ELR (cell line): ENCODE measurements at places on chromosomes 11 and 22.

- no peak for DNase-seq
These were observed 1.3 kb downstream of the MPPED1 start for GRCh38 chr22:43412808-43413795.

GRCh38 chr22:28188178-28188879 is 269.3 kb upstream of the PITPNB start:
- DNase-seq: no peak

DNA sequence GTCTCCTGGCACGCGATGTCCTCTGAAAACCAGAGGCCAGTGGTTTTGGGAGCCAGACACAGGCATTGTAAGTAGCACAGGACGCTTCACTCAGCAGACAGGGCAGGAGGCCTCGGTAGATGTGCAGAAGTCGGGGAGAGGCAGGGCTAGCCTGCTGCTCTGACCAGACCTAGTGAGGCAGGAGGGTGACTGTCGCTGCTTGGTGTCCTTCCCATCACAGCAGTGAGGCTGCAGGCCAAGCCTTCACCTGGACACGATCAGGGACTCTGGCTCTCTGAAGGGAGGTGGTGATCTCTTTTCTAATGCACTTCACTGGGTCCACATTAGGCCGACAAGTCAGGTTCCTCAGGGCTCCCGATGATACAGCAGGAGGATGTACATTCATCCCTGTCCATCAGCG is 583.7 kb downstream of the NTM start:
- no peak for DNase-seq

DNA sequence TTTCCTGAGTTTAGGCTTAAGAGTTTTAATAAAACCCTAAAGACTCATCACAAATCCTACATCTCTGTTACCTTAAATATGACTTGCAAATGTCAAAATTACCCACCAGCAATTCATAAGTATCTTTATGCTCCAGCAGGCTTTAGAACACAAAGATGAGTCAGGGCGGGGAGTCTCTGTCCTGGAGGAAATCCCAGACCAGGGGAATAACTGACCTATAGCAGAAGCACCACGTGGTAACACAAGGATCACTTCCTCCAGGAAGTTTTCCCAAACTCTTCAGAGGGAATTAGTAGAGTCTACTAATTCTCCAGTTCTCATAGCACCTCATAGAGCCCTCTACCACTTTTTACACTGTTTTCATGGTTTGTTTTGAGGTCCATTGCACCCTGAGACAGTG is 217.0 kb downstream of the NAV2 start:
- DNase-seq: peak; percentile 57

DNA sequence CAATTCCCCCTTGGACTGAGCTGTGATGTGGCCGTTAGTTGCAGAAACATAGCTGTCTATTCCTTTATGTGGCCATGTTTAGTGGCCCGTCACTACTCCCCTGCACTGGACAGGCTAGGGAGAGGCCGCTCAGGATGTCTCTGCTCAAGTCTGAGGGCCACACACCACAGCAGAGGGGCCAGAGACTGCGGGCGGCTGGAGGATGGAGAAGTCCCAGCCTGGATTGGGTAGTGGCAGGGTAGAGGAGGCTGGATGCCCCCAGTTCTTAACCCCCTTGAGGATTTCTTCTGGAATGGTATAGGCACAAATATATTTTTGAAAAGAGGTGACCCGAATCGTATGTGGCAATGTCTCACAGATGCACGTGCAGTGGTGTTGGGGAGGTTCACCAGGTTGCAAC is 116.4 kb upstream of the B3GAT1 start:
- no peak for DNase-seq

DNA sequence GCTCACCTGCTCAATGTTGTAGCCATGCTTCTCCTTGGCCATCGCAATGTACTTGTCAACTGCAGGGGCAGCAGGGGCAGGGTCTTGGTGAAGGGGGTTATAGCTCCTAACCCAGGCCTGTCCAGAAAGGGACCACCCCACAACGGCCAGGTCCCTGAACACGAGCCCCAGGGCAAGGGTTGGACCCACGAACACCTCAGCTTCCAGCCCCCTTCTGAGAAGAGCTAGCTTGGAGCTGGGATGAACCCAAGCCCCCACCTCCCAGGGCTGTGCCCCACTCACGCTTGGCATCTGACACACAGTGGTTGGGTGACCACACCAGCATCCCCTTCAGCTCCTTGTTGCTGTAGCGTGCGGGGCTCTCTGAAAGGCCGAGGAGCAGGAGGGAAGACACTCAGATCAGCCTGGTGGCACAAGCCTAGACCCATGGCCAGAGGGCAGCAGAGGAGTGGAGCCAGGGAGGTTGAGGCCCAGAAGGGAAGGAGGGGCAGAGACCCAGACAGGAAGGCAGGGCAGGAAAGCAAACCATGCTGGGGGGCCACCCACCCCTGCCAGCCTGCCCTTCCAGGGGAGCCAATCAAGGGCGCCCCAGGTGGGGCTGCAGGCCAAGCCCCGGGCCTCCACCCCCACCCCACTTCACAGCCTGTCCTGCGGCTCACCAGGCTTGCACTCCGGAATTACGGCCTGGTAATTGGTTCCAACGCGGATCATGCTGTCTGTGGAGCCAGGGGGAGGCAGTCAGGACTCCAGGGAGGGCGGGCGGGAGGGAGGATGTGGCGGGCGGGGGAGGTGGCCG is 1.9 kb downstream of the RCOR2 start:
- no peak for DNase-seq

DNA sequence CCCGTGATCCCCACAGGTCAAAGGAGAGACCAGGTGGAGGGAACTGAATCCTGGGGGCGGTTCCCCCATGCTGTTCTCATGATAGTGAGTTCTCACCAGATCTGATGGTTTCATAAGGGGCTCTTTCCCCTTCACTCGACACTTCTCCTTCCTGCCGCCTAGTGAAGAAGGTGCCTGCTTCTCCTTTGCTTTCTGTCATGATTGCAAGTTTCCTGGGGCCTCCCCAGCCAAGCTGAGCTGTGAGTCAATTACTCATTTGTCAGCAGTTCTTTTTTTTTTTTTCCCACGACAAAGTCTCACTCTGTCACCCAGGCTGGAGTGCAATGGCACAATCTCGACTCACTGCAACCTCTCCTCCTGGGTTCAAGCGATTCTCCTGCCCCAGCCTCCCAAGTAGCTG is 1530.4 kb downstream of the BRD1 start:
- DNase-seq: no peak

GRCh38 chr11:108803776-108804175 is 138.9 kb downstream of the DDX10 start:
- DNase-seq: no peak

GRCh38 chr11:64153812-64154211 is 12.1 kb downstream of the MACROD1 start:
- no peak for DNase-seq

DNA sequence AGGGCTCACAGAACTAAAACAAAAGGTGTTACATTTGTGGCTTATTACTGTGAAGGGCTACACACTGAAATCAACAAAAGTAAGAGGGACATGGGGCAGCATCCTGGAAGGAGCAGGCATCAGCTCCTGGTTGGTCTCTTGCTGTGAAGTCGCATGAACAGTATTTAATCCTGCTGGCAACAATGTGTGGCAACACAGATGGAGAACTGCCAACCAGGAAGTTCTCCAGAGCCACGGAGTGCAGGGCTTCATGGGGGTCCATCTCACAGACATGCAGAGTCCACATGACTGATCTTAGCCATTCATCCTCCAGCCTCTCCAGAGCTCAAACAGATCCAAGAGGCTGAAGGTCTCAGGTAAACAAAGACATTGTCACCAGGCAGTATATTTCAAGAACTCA is 32.8 kb upstream of the FGF3 start:
- DNase-seq: no peak

DNA sequence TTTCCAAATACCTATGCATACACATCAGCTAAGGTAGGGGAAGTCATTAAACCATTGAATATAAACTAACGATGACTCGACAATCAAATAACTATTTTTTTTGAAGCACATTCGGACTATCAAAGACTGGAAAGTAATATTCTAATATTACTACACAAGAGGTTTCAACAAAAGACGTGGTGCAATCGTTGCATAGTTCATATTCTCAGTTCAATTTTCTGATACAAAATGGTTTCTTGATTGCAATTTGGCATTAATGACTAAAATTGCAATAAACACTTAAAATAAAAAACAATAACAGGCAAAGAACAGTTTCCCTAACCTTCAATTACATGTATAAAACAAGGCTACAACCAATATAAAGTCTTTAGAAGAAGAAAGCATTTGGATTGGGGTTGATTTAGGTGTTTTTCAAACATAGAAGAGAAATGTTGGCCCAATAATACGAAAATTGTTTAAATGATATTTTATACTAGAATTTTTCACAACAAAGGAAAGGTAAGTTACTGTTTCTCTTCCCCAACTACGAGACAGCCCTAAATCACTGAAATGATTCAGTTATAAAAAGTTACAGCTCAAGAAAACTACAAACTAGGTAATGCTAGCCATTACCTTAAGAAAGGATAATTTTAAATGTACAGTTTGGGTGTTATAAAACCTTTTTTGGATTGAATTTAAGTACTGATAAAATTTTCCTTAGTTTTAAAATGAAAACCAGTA is 17.6 kb downstream of the BLID start:
- peak; percentile 41 for DNase-seq

GRCh38 chr11:7639643-7640025 is 33.7 kb downstream of the CYB5R2 start:
- no peak for DNase-seq

DNA sequence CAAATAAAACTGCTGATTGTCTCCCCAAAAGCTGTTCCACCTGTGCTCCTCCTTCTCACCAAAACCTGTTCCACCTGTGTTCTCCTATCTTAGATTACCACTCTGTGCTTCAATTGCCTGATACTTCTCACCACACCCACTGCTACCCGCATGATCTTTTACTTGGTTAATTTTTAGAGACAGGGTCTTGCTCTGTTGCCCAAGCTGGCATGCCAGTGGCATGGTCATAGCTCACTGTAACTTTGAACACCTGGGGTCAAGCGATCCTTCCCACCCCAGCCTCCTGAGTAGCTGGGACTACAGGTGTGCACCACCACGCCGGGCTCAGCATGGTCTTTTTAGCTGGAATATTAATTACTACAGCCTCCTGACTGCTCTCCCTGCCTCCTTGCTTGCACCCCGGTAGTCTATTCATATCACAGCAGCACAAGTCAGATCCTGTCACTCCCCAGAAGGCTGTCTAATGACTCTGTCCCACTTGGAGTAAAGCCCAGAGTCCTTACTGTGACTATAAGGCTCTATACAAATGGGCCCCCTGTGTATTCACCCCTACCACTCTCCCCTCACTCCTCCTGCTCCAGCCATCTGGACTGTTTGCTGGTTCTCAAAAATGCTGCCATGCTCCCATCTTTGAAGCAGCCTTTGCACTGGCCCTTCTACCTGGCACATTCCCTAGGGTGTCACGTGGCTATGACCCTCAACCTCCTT is 3.5 kb downstream of the C11orf91 start:
- DNase-seq: no peak

DNA sequence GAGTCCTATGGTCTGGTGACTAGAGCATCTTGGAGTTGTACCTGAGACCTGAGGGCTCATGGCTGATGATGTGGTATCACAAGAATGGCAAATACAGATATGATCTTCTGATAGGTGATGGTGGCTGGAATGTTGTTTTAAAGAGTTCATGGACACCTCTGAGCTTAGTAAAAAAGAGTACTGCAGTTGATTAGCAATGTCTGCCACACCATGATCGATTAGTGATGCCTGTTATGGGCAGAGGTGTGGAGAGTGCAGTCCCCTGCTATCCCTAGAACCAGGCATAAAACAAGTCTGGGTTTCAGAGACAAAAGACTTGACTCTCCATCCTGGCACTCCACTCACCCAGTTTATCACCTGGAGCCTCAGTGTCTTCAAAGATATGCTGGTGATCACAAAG is 1.4 kb upstream of the BATF2 start:
- DNase-seq: no peak

DNA sequence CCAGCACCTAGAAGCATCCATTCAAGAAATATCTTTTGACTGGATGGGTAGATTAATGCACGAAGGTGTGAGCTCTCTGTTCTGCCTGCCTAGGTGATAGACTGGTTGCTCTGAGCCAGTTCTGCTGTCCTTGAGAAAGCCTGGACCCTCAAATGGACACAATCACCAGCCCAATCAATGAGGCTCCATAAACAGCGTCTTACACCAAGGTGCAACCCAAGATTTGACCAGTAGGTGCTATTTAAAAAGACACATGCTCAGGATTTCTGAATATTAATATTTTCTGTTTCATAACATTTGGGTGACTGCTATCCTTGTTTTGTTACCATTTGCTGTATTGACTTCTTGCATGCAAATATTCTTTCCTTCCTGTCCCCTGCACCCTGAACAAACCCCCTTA is 39.0 kb downstream of the PAMR1 start:
- DNase-seq: peak; percentile 42

- peak; percentile 72 for DNase-seq
These were observed at the start of gene PGAP2 for GRCh38 chr11:3807909-3808860. Gene PGAP2 (plus strand): TSS chr11:3808560. CDS start chr11:3811260, 2,700 bp downstream.

DNA sequence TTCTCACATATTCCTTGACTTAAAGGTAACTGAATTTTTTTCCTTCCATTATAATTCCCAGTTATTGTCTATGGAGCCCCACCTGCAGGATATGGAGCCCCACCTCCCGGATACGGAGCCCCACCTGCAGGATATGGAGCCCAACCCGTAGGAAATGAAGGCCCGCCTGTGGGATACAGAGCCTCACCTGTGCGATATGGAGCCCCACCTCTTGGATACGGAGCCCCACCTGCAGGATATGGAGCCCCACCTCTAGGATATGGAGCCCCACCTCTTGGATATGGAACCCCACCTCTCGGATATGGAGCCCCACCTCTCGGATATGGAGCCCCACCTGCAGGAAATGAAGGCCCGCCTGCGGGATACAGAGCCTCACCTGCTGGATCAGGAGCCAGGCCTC is 28.1 kb downstream of the WBP2NL start:
- no peak for DNase-seq

DNA sequence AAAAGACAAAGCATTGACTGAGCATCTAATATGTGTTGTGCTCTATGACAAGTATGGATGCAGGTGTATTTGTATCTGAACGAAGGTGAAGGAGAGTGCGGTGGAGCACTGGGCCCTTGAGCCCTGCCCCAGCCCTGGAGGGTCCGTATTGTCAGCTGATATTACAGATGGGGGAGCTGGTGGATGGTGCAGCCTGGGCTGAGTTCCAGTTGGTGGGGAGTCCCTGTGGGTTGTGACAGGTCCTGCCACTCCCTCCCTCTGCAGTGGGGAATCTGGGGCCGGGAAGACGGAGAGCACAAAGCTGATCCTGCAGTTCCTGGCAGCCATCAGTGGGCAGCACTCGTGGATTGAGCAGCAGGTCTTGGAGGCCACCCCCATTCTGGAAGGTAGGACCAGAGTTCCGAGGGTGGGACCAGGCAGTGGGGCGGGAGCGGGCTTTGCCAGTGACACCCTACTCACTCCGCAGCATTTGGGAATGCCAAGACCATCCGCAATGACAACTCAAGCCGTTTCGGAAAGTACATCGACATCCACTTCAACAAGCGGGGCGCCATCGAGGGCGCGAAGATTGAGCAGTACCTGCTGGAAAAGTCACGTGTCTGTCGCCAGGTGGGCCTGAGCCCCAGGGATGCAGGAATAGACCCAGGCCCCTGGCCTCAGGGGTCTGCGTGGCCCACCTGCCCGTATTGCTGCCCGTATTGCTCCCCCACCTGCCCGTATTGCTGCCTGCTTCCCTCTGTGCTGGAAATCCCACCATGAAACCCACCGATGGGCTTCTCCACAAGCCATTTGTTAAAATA is 28.6 kb downstream of the MYO7A start:
- no peak for DNase-seq
